ENCODE measurements at places on chromosomes 6 and 20. TPM values are rescaled to one million over a fixed set of nuclear protein-coding genes. Genes with fewer than 3 reads are reported as not detected.

DNA sequence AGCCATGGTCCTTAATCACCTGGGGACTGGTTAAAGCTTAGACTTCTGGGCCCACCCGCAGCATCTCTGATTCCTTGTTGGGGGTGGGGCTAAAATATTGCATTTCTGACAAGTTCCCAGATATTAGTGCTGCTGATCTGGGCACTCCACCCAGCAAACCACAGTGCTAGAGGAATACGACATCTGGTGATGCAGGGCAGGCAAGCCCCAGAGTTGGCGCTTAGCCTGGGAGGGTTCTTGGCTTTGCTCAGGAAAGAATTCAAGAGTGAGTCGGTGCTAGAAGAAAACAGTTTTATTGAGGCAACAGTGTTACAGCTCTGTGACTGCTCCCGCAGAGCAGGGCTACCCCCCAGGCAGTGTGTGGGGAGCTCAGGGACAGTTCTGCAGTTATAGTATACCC, 210.7 kb downstream of the TFAP2C start:
- no peak for DNase-seq

The TCF15 gene
- total RNA-seq = 0.42 TPM

The SPEF1 gene
- not detected for total RNA-seq

The LRP11 gene
- 50.2 TPM for total RNA-seq

DNA sequence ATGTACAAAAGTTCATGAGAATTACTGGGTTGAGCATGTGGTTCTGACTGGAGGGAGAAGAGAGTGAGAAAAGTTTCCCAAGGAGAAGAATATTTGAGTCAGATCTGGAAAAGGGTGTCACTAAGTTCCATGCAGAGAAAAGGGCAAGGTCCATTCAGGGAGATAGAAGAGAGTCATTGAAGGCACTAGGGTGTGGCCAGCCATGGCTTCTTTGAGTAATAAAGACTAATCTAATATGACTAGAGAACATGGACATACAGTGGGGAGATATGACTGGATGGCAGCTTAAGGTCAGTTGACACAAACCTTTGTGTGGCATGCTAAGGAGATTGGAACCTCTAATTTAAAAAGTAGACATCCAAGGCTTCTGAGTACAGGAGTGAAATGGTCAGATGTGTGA, 10.7 kb upstream of the SLC17A4 start:
- DNase-seq = no peak

DNA sequence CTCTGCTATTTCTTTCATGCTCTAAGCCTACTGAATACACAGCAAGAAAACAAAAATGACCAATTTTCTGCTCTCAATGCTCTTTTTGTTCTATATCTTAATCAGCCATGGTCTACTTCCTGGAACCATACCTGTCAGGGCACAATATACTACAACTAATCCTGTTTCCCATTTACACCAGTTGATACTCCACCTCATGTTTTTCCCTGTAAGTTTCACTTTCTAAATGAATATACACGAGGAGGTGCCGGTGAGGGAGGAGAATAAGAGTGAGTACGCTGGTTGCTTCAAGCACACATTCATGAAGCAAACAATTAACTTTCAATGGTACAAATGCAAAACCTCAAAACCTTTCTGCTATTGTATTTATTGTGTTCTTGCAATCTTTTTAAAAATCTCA, 443.1 kb upstream of the ID4 start:
- DNase-seq = no peak

DNA sequence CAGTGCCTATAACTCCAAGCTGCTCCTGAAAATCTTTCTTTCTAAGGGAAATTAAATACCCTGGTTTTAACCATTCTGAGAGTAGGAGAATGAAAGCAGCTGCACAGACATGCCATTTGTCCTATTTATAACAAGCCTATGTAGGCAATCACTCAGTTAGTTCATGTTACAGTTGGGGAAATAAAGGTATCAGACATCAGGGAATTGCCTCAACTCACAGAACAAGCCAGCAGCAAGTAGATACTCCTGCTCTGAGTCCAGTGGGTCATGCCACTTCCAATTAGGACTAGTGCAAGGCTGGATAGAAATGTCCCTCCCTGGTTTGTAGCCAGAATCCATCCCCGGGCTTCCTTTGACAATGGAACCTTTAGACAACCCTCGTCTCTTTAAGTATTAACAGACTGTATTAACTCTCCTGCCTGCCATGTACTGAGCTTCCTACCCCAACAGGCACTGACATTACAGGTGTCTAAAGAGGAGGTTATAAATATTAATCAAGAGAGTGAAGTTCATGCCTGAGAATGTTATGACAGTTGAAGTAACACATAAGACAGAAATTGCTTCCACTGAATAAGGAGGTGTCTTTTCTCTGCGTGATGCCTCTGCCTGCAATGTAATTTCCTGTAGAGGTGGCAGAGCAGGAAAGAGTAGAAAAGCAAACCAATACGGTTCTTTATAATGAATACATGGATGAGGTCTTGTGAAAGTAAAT, 28.0 kb upstream of the MARCKS start:
- DNase-seq = no peak

DNA sequence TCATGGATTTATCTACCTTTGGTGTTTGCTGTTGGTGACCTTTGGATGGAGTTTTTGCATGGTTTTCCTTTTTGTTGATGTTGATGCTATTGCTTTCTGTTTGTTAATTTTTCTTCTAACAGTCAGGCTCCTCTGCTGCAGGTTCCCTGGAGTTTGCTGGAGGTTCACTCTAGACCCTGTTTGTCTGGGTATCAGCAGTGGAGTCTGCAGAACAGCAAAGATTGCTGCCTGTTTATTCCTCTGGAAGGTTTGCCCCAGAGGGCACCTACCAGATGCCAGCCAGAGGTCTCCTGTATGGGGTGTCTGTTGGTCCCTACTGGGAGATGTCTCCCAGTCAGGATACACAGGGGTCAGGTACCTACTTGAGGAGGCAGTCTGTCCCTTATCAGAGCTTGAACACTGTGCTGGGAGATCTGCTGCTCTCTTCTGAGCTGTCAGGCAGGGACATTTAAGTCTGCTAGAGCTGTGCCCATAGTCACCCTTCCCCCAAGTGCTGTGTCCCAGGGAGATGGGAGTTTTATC, 9.2 kb upstream of the ZNF337 start:
- DNase-seq = no peak

The AGER gene
- 1.5 TPM for total RNA-seq

The RHAG gene
- total RNA-seq = 1.0 TPM

DNA sequence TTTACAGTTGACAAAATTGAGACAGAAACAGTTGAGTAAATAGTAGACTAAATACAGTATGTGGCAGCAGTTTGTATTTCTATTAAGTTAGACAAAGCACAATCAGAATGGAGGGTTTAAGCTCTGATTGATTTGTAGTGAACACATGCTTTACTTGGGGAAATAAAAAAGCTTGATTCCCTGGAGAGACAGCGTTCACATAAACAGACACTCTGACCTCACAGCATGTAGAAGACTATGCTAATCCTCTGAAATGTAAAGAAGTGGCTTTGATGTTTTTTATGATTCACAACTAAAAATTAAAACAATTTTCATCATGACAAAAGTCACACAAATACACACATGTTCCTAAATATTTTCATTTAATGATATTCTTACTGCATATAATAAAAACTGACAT, 126.9 kb upstream of the FAM83B start:
- no peak for DNase-seq

DNA sequence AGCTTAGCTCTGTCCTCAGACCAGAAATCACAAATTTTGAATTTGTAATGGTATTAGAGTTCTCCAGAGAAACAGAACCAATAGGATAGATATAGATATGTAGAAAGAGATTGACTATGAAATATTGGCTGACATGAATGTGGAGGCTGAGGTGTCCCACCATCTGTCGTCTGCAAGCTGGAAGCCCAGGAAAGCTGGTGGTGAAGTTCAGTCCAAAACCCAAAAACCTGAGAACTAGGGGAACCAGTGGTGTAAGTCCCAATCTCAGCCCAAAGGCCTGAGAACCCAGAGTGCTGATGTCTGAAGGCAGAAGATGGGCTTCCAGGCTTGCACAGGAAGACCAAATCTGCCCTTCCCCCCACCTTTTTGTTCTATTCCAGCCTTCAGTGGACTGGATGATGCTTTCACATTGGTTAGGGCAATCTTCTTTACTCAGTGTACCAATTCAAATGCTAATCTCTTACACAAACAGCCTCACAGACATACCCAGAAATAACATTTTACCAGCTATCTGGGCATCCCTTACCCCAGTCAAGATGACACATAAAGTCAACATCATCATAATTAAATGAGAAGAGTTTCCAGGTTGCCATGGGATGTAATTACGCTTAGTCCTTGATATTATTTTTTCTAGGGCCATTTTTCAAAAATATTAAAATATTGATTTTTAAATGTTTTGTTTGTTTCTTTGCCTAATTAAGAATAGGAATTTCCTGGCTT, 570.8 kb downstream of the UTRN start:
- DNase-seq = no peak

The SNAI1 gene
- 0.69 TPM for total RNA-seq

The THBS2 gene
- 140 TPM for total RNA-seq

- DNase-seq = no peak
Observed at GRCh38 chr6:82348130-82348529, 15.5 kb upstream of the TPBG start.

The GTSF1L gene
- not detected for total RNA-seq

DNA sequence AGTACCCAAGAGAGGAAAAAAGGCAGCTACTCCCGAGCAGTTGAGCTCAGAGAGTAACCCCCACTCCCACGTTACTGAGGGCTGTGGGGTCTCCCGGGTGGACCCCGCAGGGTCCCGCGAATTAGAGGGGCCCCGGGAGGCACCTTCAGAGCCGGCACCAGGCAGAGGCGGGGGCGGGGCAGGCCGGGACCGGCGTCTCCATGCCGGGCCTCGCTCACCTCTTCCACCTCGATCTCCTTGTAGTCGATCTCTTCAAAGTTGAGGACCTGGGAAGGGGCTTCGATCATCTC, 381 bp downstream of the MAP3K7 start:
- no peak for DNase-seq

- DNase-seq = no peak
Observed at GRCh38 chr20:15047042-15047441, 709.6 kb upstream of the FLRT3 start.

The RIPPLY2 gene
- total RNA-seq = 0.26 TPM

DNA sequence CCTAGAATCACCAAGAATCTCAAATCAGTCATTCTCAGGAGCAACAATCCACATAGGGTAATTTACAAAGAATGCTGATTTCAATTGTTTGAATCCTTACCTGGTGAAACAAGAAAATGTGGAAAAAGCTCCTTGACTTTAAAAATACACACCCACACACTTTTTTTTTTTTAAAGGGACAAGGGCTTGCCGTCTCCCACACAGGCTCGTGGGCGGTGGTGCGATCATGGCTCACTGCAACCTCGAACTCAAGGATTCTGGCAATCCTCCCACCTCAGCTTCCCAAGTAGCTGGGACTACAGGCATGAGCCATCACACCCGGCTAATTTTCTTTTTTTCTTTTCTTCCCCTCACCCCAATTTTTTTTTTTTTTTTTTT, 30.7 kb downstream of the PARD6B start:
- no peak for DNase-seq

The HDGFL1 gene
- not detected for total RNA-seq

The PRDM13 gene
- total RNA-seq = not detected

GRCh38 chr6:28597217-28597835, 71.6 kb downstream of the GPX5 start:
- DNase-seq = no peak

GRCh38 chr20:60039526-60039925, 81.3 kb downstream of the CDH26 start:
- DNase-seq = no peak

DNA sequence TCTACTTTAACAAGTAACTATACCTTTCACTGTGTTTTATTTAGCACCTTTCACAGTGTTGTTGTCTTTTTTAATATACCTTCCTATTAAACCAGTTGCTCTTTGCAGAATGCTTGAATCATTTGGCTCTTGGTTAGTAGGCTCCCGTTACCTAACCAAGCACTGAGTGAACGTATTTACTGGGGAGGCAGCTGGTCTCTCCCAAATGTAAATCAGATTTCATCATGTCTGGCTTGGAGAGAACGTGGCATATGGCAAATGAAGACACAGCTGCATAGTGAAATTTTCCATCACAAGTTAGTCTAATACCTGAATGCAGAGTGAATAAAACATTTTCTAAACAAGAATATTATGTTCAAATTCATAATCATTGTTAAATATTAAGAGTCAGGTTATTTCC, 12.4 kb downstream of the HTR1E start:
- DNase-seq = no peak

The BHLHE23 gene
- total RNA-seq = 0.26 TPM

- DNase-seq = no peak
Observed at GRCh38 chr6:19013026-19013705, 626.0 kb downstream of the RNF144B start.

GRCh38 chr20:44309763-44310663, 989 bp downstream of the FITM2 start:
- peak; percentile 7 for DNase-seq

DNA sequence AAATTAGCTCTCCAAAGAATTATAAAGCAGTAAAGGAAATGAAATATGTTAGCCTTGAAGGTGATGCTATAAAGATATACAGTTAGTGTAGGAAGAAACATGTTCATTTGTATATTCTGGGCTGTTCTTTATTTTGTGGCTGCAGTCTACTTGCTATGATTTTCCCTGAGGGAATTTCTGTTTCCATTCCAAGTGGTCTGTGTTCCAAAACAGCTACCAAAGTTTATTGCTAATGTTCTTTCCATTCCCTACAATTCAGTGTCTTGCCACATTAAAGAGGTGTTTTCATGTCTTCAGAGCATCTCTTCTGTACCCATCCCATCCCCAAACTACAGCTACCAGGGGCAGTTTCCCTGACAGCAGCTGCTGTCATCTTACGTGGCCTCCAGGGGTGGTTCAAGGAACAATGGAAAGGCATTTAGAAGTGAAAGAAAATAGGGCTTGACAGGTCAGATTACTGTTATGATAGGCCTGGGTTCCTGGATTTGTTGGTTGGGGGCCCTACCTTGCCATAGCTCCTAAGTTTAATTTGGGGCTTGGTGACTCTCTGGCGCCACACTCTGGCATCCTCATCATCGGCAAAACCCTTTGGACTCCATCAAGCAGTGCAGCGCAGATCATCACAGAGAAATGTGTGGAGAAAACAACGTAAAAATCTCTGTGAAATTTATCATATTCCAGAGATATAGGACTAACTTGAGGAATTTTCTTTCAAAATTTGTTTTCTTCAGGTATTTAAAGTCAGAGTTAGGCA, 33.8 kb upstream of the AIG1 start:
- no peak for DNase-seq

The PKIB gene
- total RNA-seq = 5.1 TPM

DNA sequence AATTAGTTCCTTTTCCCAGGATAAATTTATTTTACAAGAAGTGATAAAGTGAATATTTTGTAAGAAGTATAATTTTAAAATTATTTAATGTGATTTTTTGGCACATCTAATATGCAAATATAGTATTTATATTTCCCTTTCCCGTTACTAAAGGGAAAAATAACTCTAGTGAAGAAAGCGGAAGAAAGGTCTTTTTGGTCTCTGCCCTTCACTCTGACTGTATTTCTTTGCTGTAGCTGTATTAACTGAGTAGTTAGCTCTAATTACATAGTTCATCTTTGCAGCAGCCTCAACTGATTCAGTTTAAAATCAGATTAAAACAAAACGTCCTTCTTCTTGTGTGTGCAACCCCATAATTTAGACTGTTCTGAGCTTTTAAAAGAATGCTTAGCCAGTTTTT, 57.4 kb upstream of the RNF144B start:
- DNase-seq = no peak

Measured in urinary bladder (tissue), 4 donors.